ENCODE measurements at places on chromosomes 3 and 15.

GRCh38 chr3:72810063-72810462 is 38.2 kb downstream of the SHQ1 start:
- DNase-seq, result no peak

- no peak for DNase-seq
These were observed 33.4 kb downstream of the CCDC54 start for GRCh38 chr3:107410606-107411005.

- no peak for DNase-seq
These were observed 44.8 kb downstream of the DMXL2 start for GRCh38 chr15:51577636-51578304.

- no peak for DNase-seq
These were observed 552.6 kb upstream of the ADAMTS9 start for GRCh38 chr3:65240366-65240765.

GRCh38 chr3:149717391-149718056 is 34.8 kb downstream of the COMMD2 start:
- peak; percentile 31 for DNase-seq

DNA sequence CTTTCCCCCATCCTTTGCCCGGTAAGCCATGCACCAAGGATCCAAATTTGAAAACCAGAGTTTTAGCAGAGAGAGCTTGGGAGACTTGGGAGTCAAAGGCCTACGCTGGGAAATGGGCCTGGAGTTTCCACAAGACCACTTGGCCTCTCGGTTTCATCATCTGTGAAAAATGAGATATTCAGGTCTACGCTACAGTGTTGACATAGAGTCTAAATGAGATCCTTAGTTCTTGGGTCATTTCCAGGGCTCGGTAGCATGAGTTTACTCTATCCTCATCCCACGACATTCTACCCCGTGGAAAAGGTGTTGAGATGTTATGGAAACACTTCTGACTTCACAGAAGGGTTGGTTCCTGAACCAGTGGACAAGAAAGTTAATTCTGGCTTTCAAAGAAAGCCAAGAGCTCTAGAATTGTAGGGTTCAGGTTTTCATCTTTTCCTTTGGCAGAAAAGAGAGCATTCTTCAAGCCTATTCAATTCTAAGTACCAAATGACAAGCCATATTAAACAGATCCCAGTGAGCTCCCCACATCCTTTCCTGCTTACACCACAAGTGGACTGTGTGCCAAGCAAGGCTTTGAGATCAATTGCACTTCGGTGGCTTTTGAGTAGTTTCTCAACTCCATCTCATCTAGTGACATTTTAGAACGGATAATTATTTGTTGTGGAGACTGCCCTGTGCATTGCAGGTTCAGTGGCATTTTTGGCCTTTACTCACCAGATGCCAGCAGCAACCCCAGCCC is 219.7 kb downstream of the SLCO3A1 start:
- no peak for DNase-seq

DNA sequence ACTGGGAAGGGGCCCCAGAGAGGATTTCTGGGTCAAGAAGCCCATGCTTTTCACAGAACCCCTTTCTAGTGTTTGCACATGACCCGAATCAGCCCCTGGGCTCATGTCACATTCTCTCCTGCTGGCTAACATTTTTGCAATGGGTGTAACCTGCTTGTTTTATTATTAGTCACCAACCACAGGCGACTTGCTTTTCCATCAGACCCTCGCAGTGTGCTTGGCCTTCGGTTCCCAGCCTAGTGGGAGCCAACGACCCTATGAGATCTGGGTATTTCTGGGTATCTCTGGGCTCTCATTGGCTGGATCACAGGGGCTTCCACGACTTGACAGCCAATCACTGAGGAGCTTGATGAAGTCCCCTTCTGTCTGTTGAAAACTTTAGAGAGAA is 11.0 kb upstream of the FBLN2 start:
- no peak for DNase-seq

- DNase-seq, result peak; percentile 33
These were observed 965 bp downstream of the FLNB start for GRCh38 chr3:58009026-58009748.

- no peak for DNase-seq
These were observed 139.4 kb downstream of the BBX start for GRCh38 chr3:107662124-107662507.

GRCh38 chr15:84654689-84655453 is 788 bp upstream of the WDR73 start:
- peak; percentile 82 for DNase-seq

GRCh38 chr15:65365229-65365628 is 12.6 kb downstream of the IGDCC3 start:
- DNase-seq, result no peak

DNA sequence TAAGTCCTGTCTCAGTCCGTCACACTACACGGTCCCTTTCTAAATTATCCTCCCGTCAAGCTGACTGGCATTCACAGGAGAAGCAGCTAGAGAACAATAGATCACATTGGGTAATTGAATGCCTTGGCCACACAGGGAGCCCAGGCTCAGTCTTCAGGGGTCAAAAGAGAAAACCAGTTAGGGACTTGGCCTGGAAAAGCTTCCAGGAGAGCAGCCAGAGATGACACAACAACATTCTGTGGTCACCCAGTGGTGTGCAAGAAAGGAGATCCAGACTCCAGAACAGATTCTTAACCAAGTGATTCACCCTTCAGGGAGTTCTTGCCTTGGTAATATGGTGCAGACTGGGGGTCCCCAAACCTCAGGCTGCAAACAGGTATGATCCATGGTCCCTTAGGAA is 15.9 kb downstream of the ARHGAP31 start:
- DNase-seq, result no peak

DNA sequence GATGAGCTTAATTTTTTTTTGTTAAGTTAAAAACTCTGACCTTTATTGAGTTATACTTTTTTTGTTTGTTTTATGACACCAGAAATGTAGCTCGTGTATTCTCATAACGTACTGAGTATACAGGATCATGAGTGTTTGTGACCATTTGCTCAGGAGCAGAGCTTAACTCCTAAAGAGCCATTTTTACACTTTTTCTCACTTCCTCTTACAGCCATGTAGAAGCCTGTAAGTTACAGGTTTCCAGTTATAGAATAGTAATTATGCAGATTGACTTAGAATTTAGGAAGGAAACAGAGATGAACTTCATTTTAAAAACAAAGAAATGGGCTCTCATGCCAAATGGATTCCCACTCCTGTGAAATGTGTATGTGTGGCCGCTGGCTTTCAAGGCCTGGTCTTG is 151.7 kb downstream of the MCTP2 start:
- no peak for DNase-seq

DNA sequence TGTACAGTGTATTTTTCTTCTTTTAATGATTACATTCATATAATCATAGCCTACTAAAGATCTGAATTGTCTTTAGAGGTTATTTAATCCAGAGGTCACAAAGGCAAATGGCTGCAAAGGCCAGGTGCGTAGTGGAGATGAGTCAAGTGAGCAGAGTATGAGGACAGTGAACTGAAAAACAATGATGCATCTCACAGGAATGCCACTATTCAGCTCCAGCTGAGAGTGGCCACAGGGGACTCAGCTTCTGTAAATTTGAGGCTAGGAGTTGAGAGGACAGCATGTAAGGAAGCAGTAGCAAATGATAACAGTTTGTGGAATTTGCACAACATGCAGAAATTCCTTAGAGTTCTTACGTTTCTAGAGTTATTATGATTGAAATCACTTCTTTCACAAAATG is 50.4 kb downstream of the COL6A5 start:
- no peak for DNase-seq

Measured in CD4-positive, alpha-beta T cell treated with Interleukin-10 for 1 hour (primary cell).